ENCODE measurements at places on chromosomes 5 and 9.

- no peak for DNase-seq
Observed at GRCh38 chr9:92970467-92970923, 23.2 kb downstream of the FGD3 start.

GRCh38 chr5:90475436-90475980 is 844 bp downstream of the POLR3G start:
- DNase-seq: no peak

- no peak for DNase-seq
Observed at GRCh38 chr9:125630436-125630835, 76.6 kb downstream of the MAPKAP1 start.

DNA sequence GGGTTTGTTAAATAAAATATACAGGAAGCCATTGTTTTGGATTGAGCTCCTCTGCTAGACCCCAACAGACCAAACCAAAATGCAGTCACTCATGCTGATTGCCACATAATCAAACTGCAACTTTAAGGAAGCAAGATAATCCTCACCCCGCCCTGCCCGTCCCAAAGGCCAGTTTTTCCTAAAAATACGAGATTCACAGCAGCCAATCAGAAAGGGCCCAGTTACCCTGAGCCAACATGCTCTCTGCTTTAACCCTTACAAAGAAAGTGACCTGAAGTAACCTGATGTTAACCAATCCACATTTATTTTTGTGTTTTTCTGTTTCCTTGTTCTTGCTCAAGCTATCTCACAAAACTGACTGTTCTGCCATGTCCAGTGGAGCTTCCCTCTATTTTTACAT is 21.5 kb upstream of the RNF20 start:
- no peak for DNase-seq

DNA sequence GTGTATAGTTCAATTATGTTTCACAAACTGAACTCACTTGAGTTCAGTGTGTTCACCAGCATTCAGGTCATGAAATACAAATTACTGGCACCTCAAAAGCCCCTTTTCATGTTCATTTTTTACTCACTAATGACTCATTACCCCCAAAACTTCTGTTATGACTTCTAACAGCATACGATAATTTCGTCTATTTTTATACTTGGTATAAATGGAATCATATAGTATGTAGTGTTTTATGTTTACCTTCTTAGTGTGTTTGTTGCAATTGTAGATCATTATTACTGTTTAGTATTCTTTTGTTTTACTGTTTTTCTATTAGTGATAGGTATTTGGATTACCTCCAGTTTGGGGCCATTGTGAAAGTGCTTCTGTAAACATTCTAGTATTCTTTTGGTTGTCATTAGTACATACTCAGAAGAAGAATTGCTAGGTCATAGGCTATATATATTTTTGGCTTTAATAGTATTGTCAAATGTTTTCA is 33.4 kb downstream of the DDX4 start:
- DNase-seq: no peak

GRCh38 chr5:66255714-66256113 is 111.6 kb downstream of the SREK1 start:
- DNase-seq: no peak

GRCh38 chr5:88761269-88761850 is 121.6 kb downstream of the MEF2C start:
- DNase-seq: no peak

GRCh38 chr9:71652480-71652879 is 115.8 kb downstream of the CEMIP2 start:
- DNase-seq: no peak

GRCh38 chr9:545480-545879 is 296.0 kb upstream of the DMRT1 start:
- no peak for DNase-seq

- no peak for DNase-seq
Observed at GRCh38 chr9:126704157-126704891, 90.6 kb downstream of the LMX1B start.

- DNase-seq: no peak
Observed at GRCh38 chr9:135144581-135145170, 57.2 kb downstream of the OLFM1 start.

DNA sequence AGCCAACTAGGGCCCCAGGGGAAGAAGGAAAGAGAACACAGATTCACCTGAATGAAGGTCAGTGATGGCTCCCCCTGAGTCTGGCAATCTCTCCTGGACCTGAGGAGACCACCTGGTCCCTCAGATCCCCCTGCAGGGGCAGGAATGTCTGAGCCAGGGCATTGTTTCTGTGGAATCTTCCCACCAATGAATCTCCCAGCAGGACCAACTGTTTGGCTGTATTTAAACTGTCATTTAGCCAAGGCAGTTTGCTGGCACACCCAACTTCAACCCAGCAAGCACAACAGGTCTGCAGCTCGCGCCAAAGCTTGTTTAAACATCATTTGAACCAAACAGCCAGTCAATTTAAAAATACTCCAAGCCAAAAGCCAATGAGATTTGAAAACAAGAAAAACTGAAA is 92.6 kb downstream of the SH3TC2 start:
- DNase-seq: peak; percentile 55

- DNase-seq: no peak
Observed at GRCh38 chr5:5025774-5026408, 114.2 kb upstream of the ADAMTS16 start.

DNA sequence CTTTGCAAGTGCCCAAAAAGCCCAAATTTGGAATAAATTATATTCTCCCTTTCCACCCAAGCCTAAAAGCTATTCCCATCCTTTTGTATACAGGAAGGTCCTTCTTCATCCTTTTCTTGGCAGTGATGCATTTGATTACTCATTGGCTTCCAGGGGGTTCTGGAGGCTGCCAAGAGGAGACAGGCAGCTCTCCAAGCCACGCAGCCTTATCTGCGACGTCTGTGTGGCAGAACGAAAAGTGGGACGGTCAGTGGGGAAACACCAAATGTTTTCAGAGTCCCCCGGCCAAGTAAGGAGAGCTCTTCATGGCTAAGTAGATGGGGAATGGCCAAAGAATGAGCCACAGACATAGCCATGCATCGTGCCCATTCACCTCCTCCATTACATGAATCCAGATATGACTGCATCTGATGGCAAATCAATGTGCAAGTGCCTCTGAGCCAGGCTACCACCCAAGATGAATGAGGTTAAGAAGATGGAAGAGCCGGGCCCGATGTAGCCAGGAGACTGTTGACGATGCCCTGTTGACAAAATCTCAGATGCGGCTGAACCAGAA is 12.1 kb downstream of the ADAM19 start:
- DNase-seq: no peak

DNA sequence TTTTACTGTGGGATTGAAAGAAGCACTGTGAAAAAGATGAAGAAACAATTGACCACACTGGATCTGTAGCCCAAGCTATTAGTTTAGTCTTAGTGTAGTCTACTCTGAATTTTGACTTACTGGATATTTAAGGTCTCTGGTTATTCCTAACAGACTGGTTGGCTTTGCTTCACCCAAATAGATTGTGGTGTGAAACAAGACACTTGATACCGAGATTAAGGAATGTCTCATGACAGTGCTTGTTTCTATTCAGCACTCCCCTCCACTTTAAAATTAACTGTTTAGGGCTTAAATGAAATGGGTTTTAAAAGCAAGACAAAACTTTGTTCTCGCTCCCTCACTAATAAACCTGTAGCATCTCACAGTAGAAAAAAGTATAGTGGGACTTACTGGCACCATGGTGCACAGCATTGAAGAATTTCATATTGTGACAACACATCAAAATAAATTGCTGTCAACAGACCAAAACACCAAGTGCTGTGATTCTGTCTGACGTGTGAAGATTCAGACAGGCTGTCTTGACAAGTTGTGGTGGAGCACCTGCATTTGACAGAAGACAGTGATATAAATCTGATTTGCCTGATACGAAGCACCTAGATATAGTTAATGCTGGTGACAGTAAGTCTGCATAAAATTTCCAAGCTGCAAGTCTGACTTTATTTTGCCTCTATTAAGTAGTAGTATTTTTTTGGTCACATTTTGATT is 73.1 kb downstream of the PBX3 start:
- DNase-seq: no peak

Data from NCI-H2081 treated with DMSO at 0.1 percent for 48 hours (cell line).